ENCODE measurements at places on chromosomes 7 and 10.

- no peak for DNase-seq
Observed at GRCh38 chr10:33204031-33204430, 130.4 kb downstream of the NRP1 start.

- DNase-seq: no peak
Observed at GRCh38 chr10:23326544-23327307, 17.9 kb downstream of the C10orf67 start.

DNA sequence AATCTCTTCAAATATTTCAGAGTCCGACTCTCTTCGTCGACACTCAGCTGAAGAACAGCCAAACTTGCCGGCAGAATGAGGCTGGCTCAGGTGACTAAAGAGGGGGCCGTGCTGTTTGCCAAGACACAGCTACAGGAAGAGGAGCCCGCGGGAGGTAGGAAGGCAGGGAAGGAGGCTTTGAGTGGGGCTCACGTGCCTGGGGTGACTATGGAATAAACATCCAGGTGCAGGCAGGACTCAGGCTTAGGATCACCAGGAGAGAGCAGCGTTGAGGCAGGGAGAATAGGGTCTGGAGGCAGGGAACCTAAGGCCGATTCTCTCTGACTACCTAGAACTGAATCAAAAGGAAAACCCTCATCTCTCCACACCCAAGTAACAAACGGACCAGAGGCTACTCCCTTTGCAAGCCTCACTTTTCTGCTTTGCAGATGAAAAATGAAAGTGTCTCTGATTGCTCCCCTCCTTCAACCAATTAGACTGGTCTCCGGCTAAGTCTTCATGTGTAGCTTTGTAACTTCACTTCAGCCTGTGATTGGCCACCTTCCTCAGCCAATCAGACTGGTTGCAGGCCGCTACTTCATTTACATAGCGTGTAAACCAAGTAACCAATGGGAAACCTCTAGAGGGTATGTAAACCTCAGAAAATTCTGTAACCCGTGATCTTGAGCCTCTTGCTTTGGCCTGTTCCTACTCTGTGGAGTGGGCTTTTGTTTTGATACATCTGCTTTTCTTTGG, 19.7 kb upstream of the BNIP3 start:
- no peak for DNase-seq

- DNase-seq: no peak
Observed at GRCh38 chr7:2604608-2605174, 27.1 kb upstream of the TTYH3 start.

DNA sequence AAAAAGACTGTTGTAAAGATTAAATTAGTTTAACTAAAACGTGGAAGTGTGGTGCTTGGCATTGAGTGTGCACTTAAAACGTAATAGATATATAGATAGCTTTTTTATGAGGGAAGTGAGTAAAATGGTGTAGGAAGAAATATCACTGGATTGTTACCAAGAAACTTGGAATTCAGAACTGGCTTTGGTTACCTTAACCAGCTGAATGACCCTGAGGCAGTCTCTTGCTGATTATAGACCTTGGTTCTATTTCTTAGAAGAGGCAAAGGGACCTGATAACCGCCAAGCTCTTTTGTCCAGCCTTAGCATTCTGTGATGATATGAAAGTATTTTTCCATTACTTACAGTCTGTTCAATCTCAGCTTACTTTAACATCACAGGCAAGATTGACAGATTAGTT, 3.8 kb downstream of the REEP3 start:
- no peak for DNase-seq

DNA sequence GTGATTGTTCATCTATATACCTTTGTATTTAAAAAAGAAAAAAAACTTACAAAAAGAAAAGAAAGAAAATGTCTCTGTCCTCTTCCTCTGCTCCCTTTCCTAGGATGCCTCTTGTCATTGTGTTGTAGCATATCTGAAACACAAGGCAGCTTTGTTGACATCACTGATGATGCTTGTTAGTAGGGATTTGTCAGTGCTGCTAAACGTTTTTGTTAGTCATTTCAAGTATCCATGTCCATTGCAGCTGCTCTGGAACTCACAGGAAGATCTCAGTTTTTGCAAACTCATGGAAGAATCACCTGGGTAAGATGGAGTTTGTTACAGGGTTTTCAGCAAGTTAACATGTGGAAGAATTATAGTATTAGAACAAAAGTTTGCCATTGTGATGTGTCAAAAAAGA, 123.6 kb downstream of the CCSER2 start:
- DNase-seq: no peak

DNA sequence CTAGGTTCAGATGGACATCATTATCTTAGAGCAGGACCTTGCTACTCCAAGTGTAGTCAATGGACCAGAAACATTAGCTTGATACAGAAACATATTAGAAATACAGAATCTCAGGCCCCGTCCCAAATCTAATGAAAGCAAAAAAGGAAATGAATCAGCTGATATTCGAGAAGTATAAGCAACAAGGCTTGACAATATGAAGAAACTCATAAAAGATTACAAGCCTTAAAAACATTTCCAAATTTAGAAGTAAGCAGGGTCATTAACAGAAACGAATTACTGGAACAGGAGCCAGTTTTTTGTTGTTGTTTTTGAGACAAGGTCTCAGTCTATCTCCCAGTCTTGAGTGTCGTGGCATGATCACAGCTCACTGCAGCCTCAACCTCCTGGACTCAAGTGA, 40.5 kb upstream of the GSAP start:
- DNase-seq: no peak

GRCh38 chr10:55374917-55375316, 573.9 kb upstream of the PCDH15 start:
- no peak for DNase-seq

DNA sequence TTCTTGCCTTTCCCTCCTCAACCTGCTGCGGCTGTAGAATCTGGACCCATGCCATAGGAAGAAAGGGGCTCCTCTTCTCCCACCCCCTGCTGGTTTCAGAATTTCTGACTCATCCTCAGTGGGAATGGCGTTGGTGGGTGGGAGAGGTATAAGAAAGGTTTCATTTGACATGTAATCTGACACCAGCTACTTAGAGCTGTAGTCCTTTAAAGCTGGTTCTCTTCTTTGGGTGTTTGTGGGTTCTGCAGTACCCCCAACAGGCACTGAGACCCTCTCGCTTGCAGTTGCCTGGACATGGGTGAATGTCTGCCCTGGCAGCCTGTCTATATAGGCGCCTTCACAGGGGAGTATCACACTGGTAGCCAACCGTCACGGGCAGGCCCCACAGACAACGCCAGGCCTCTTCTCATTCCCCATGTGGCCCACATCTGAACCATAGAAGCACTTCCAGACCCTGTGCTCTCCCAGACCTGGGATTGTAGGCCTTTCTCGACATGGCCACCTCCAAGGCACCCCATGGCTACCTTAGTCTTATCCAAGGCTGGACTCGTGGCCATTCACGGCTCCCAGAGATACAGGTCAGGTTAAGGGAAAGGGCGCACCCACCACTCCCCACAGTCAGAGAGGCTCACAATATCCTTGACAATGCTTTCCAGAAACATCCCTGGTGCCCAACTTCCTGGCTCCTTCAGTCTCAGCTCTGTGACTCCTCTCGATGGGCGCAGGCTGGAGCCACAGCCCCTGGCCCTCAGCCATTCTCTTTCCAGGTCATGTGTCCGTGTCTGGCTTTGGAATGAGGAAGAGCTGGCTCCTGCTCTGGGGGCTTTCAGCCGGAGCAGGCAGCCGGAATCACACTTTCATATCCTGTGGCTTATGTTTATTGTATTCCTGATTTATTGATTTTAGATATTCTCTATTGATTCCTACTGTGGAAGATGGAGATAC, 17.5 kb downstream of the ZNF862 start:
- no peak for DNase-seq

DNA sequence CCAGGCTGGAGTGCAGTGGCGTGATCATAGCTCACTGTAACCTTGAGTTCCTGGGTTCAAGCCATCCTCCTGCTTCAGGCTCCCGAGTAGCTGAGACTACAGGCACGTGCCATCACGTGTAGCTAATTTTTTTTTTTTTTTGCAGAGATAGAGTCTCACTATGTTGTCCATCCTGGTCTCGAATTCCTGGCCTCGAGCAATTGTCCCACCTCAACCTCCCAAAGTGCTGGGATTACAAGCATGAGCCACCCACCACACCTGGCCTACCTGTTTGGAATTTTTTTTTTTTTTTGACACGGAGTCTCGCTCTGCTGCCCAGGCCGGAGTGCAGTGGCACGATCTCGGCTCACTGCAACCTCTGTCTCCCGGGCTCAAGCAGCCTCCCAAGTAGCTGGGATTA, 117.1 kb upstream of the PARD3 start:
- no peak for DNase-seq

DNA sequence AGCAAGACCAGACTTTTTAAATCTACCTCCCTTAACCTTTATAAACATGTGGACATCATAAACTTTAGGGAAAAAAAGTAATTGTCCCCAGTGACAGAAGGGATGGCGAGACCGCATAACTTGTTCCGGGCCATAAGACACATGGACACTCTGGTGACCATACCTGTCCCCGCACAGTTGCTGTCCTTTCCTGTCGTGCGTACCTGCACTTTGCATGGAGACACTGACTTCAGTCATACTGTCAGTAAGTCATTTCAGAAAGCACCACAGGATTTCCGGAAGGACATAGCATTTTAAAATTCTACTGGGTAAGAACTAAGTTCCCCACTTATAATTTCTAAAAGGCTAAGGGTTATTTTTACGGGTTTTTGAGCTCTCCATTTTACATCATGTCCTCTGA, 120.9 kb downstream of the CREB5 start:
- DNase-seq: no peak

- DNase-seq: no peak
Observed at GRCh38 chr7:158633055-158633956, 45.7 kb upstream of the PTPRN2 start.

DNA sequence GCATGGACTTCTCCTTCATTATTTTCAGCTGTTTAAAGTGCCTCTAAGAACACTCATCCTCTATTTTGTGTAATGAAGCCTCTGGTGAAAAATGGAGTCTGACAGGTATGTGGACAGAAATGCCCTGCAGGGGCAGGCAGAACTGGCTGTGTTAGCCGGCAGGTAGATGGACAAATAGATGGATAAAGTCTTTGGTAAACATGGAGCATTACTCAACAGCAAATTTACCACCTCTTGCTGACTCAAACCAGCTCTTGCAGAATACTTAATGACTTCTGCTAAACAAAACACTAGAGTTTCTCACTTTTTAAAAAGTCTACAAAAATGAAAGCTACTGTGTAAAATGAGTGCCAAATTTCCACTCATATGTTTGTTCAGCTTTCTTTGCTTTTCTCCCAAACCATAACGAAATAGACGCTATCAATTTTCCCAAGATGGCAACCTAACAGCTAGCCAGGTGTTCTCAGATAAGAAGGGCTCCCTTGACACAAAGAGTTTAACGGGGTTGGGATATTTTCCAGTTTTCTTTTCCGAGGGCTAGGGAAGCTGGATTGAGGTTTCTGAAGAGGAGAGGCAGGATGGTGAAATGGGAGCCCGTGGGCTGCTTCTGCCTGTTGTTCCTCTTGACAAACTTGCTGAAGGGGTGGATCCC, 71.9 kb upstream of the HABP2 start:
- DNase-seq: no peak

DNA sequence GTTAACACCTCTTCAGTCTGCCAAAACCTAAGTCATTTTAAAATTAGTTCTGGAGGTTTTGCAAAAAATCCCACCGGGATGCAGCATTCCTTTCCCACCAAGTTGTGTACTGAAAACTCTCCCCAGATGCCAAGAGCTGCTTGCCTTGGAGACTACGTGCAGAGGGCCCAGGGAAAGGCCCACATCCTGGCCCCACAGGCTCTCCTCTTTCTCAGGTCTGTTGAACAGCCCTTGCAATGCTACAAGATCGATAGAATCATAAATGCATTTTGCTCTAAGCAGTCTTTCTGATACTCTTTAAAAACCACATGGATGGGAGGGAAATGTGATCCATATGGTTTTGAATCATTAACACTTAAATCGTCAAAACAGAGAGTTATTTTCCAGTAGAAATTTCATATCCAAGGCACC, 126.7 kb upstream of the ZMIZ1 start:
- no peak for DNase-seq

GRCh38 chr7:83130623-83131545, 31.8 kb downstream of the PCLO start:
- no peak for DNase-seq

DNA sequence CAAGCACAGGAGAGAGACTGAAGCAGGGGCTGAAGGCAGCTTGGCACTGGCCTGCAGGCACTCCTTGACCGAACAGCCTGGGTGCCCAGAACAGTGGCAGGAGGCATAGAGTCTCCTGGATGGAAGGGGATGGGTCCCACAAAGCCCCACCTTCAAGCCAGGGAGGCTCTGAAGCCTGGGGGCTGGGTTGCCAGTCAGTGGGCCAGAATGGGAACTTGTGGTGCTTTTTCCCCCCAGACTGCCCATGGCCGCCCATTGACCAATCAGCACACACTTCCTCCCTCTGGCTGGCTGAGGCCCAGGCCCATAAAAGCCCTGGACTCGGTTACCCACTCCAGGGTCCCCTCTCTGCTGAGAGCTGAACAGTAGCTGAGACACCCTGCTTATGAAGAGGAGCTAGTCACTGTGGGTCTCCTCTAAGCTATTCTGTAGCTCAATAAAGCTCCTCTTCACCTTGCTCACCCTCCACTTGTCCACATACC, 109.6 kb downstream of the ELAPOR2 start:
- DNase-seq: no peak

DNA sequence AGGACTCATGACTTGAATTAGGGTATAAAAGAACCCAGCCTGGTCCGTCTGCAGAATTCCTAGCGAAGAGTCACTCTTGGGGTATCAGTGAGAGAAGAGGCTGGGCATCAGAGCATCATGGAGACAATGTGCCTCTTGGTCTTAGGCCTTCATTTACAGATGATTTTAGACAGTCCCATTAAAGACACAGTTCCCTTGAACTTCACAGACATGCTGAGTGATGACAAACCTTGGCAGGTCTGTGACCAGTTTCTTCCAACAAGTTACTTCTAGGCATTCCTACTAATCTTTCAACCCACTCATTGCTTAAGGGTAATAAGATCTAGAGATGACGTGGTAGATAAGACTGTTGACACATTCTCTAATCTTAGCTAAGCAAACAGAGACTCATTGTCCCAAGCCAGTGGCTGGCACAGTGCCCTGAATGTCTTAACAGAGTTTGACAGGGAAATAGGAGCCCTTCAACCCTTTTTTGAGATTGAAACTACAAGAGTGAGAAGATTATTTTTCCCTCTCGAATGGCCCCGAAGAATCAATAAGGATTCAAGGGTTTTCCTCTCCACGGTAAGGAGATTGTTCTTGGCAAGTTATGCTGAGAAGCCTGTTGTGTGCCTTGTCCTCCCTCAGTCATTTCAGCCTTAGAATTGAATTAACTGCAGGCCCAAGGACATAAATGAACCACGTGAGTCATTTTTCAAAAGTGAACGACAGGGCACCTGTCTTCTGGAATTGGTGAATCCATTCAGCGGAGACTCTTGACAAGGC, 281.1 kb downstream of the CCDC3 start:
- DNase-seq: peak; percentile 56

Data from stimulated activated CD4-positive, alpha-beta T cell treated with anti-CD3 and anti-CD28 coated beads, Interleukin-4, amount 100 ng/mL, for 48 hours (primary cell).